Hypothalamus (tissue), 51 donors: ENCODE measurements at places on chromosomes 6 and 20.

- no peak for DNase-seq
Observed at GRCh38 chr6:106773996-106774629, 144.7 kb downstream of the QRSL1 start.

GRCh38 chr6:33195304-33196165 is 3.3 kb upstream of the COL11A2 start:
- no peak for DNase-seq

DNA sequence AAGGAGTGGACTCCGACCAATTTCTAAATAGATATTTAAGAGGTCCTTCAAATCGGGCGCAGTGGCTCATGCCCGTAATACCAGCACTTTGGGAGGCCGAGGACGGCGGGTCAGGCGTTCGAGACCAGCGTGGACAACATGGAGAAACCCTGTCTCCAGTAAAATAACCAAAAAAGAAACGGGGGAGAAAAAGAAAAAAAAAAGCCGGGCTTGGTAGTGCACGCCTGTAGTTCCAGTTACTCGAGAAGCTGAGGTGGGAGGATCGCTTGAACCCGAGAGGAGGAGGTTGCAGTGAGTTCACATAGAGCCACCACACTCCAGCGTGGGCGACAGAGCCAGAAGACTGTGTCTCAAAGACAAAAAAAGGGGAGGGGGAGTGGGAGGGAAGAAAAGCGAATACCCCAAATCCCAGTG is 53.3 kb upstream of the HFE start:
- no peak for DNase-seq

DNA sequence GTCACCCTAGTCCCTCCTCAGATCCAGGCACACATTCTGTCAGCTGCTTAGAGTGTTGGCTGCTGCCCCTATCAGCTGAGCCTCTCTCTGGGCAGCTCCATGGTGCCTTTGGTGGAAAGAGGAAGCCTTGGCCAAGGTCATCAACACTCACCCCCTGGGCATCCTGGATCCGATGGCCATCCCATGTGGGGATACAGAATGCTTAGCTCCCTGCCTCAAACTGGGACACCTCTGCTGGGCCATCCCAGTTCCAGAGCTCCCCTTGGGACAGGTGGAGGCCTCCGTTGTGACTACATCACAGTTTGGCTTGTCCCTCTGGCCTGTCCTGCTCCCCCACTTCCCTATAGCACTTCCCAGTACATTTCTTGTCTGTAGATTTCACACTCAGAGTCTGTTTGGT is 45.6 kb downstream of the TOX2 start:
- no peak for DNase-seq
